ENCODE measurements at places on chromosomes 5 and 9.

GRCh38 chr5:150434464-150434863 lies 15.1 kb downstream of the RPS14 start:
- no peak for DNase-seq

DNA sequence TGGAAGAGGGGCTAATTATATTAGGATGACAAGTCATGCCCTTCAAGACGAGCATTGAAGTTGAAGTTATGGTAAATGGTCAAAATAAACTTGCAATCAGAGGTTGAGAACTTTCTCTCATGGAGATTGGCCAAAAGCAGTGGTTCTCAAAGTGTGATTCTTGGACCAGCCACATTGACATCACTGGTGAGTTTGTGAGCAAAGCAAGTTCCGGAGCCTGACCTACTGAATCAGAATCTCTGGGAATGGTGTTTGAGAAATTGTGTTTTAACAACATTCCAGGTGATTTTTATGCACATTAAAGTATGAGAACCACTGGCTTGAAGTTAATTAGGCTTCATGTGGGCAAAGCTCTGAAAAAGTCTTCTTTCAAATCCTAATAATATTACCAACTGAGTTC lies 403.5 kb downstream of the ZSWIM6 start:
- DNase-seq = no peak

GRCh38 chr9:80976403-80976802 lies 712.9 kb downstream of the TLE1 start:
- DNase-seq = no peak

- DNase-seq = no peak
These were observed 446.9 kb upstream of the CD180 start for GRCh38 chr5:67643536-67643935.

GRCh38 chr9:88672874-88673689 lies 138.1 kb downstream of the NXNL2 start:
- DNase-seq = no peak

DNA sequence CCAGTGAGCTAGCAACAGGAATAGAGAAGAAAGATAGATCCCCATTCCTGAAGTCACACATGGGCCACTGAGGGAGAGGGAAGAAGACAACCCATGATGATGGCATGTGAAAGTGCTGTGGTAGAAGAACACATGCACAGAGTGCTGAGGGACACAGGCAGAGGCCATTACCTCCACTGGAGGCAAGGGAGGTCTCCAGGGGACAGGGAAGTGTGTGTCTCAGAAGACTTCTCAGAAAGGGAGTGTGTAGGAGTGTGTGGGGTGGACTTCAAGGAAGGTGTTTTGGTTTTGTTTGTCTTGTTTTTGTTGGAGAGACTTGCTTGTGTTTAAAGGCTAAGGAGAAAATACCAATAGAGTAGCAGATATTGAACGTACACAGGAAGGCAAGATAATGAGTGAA lies 77.0 kb upstream of the SMARCA2 start:
- DNase-seq = no peak

- DNase-seq = no peak
These were observed 1.7 kb downstream of the TRPM3 start for GRCh38 chr9:71119746-71120145.

DNA sequence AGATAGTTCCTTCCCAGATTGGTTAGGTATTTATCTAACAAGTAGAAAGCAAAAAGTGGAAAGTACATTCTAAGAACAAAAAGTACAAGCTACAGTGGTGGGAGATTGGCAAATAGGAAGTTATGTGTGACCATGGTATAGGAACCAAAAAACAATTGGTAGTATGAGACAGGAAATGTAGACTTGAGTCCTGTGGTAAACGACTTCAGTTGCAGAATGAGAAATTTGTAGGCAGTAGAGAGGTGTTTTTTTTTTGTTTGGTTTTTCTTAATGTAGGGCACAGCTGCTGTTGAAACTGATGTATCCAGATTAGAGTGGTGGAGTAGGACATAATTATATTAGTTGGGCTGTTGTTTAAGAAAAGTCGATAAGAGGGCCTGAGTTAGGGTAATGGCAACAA lies 72.0 kb downstream of the CCNH start:
- DNase-seq = no peak

DNA sequence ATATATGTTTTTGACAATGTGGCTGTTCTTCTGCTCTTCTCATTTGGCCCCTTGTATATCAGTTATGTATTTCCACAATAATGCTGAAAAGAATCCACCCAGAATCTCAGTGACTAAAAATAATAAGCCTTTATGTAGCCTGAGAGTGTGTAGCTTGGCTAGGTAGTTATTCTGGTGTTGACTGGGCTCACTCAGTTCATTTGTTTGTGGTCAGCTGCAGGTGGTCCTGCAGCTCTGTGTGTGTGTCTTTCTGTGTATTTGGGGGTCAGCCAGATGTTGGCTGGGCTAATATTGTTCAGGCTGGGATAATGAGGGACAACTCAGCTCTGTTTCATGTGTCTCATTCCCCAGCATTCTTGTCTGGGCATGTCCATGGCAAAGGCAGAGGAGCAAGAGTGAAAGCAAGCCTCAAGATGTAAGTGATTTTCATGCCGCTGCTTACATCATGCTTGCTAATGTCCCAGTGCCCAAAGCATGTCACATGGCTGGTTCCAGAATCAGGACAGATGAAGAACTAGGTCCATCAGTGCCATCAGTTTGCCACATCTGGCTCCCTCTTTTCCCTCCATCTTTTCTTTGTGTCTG lies 162.8 kb downstream of the KCTD16 start:
- DNase-seq = no peak

GRCh38 chr5:115423541-115423940 lies 121.0 kb downstream of the FEM1C start:
- DNase-seq = no peak

DNA sequence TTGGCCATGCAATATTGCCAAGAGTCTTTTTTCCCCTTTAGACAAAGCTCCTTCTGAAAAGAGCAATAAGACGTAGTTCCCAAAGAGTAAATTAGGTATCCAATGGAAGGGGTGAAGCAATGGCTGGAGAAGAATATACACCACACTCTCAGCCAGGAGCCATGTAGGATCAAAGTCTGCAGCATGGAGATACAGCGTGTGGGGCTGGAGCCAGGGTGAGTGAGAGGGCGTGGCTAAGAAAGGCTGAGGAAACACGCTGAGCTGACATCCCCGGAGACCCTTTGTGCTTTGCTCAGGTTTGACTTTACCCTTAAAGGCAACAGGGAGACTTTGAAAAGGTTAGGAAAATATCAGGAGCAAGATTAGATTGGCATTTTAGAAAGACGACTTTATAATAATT lies 87.1 kb upstream of the ELL2 start:
- no peak for DNase-seq

- DNase-seq = no peak
These were observed 84.9 kb downstream of the MTREX start for GRCh38 chr5:55392669-55393068.

DNA sequence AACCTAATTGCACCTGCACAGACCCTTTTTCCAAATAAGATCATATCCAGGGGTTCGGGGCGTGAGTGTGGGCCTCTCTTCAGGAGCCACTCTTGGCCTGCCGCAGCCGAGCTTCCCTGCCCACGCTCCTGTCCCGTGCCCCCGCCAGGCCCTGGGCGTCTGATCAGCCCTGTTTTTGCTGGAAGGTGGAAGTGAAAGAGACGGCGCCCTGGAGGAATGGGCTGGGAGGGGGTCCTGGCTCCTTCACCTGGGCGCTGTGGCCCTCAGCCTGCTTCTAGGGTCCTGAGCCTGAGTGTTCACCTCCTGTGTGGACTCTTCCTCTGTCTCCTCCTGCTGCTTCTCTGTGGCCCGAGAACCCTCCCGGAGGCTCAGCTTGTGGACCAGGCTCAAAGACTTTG lies 11.2 kb upstream of the COL5A1 start:
- no peak for DNase-seq

DNA sequence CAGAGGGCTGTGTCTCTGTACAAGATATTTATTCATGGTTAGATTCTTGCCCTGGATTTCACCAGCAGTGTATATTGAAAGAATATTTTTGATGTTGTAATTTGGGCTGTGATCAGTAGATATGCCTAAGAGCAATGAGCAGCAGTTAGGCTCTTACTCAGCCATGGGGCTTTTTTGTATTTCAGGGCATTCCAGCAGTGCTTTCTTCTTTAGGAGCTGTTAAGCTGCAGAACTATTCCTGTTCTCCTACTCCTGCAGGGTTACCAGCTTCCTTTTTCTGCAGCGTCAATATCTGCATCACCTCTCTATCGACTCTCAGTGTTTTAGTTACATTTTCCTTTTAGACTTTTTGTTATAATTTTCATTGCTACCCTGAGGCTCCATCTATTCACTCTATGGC lies 206.2 kb downstream of the SLCO4C1 start:
- DNase-seq = no peak

GRCh38 chr9:130995086-130996011 lies 13.6 kb upstream of the LAMC3 start:
- DNase-seq = no peak

DNA sequence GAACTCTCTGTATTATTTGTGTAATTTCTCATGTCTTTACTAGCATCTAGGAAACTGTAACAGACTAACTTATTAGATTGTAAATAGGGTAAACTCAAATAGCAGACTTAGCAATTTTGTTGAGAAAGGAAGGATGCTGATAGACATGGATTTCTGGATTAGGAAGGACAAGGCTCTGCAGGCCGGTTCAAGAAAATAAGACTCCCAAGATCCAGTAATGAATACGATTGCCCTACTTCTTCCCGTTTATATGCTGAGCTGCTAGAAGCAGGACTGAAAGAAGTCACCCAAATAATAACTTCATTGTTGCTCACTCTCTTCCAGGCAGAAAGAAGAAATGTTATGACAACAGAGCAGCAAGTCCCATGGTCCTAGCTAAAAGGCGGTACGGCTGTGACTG lies 22.8 kb upstream of the C9orf40 start:
- no peak for DNase-seq

DNA sequence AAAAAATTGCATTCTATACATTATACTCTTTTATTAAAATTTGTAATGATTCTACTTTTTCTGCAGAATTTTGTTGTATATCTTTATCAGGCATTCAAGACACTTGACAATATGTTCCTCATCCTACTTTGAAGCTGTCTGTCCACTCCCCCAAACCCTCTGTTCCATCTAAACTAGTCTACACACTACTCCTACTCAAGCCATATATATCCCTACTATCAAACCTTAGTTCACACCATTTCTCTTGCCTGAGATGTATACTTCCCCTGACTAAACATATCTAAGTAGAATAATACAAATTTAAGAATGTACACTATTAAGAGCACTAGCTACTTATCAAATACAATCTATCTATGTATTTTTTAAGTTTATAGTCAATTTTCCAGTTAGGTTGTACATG lies 107.1 kb upstream of the FTMT start:
- DNase-seq = no peak

GRCh38 chr9:87707805-87708506 lies 18.0 kb upstream of the CTSL start:
- DNase-seq = no peak

GRCh38 chr9:109776391-109776790 lies 3.6 kb upstream of the PALM2AKAP2 start:
- no peak for DNase-seq

DNA sequence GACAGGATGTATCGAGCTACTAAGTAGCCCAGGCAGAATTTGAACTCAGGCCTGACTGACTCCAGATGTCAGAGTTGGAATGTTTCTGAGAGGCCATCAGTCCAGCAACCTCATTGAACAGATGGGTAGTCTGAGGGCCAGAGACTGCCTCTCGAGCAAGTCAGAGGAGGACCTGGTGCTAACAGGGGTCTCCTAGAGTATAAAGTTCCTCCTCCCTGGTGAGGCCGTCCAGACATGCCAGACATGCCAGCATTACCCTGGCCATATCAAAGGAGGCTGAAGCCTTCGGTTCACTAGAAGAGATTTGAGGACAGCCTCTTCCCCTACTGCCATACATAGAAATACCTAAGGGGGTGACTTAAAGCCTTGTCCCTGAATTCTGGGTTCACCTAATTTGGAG lies 81.2 kb downstream of the ZNF618 start:
- no peak for DNase-seq

DNA sequence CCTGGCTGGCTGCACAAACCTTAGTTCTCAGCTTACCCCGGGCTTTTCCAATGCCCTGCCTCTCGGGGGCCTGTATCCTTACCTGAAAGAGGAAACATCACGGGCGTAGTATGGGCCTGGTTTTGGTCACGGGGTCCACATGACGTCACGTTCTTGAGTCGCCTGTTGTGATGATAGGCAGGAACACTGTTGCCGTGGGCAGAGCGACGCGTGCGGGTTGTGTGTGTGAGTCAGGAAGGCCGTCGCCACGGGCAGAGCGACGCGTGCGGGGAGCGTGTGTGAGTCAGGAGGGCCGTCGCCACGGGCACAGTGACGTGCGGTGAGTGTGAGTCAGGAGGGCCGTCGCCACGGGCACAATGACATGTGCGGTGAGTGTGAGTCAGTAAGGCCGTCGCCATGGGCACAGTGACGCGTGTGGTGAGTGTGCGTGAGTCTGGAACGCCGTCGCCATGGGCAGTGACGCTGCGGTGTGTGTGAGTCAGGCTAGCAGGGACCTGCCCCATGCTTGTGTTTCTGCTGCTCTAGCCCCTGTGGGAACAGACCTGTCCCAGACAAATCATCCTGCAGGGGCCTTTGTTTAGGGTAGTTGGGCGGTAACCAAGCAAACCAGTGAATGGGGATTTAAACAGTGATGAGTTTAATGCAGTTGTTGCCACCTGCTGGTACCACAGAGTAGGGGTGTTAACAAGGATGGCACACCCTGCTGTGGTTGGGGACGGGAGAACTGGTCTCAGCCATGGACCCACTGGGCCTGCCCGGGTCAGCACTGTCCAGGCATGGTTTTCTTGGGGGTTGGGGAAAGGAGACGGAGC lies 19.8 kb downstream of the TRIP13 start:
- peak; percentile 76 for DNase-seq

DNA sequence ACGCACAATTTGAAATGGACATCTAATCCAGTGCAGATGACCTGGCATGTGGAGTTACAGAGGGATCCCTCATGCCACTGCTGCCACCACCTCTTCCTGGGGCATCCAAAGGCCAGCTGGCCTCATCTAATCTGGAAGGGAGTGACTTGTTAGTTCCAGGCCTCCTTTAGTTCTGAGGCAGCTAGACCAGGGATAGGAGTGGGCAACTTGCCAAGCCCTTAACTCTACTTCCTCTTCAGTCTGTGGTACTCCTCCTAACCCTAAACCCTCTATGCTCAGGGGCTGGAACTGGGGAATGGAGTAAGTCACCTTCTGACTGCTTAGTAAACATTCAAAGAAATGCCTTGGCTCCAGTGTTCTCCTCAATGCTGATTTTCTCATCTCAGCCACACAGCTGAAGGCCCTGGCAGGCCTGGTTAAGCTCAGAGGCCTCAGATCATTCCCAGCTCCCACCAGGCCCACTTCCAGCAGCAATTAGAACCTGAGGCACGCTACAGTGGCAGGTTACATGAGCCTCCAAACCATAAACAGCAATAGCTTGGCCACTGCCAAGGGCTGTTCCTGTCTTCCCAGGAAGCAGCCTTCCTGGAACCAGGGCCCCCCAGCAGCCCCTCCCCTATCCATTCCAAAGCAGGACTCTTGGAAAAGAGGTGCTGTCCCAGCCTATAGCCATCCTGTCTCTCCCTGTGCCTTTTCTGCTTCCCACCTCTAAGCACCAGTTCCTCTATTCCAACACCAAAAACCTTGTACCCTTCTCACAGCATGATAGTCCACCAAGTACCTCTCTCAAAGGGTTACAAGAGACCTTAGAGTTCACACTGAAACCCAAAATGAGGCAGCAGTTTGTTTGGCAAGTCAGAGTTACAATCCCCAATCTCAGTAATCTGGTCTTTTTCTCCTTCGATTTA lies 2.0 kb downstream of the EIF4EBP3 start:
- no peak for DNase-seq
